Fibroblast of upper back skin (primary cell): ENCODE measurements at places on chromosomes 3 and 15.

DNA sequence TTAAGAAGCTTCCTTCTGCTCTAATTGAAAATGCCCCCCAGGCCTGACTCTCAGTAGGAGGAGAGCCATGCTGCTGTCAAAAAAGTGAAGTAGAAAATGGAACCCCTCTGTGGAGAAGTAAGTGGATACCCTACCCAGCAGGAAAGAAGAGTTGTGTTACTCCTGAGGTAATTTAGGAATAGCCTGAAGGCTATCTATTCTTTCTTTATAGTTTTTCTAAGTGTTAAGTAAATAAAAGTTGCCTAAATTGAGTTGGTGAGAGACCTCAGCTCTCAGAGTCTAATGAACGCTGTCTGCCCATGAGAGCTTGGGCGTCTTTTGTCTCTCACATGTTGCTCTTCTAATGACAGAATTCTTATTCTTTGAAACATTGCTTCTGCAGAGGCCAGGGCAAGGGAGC, 116.2 kb downstream of the NSUN3 start:
- no peak for DNase-seq

DNA sequence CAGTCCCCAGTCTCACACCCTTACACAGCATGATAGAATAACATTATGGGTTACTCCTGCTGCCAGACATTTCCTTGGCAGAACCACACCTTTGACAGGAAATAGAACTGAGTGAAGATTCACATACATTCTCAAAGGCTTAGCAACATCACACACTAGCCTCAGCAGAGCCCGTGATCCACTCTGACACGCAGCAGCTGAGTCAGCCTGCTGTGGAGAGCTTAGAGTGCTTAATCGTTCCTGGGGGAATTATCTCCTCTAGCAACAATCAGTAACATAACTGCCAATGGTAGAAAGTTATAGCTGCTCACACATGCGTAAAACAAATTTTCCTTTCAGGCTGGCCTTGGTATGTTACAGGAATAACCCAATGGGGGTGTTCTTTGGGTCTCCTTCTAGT, 382.1 kb downstream of the GAP43 start:
- peak; percentile 99 for DNase-seq

DNA sequence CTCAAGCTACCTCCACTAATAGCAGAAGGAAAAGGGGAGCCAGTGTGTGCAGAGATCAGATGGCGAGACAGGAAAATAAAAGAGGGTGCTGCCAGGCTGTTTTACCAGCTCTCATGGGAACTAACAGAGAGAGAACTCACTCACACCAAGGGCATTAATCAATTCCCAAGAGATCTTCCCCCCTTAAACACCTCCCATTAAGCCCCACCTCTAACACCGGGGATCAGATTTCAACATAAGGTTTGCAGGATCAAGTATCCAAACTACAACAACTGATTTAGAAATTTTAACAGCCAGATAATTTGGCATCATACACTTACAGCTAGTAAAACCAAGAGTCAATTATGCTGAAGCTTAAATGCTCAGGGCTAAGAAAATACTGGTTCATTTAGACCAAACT, 18.9 kb downstream of the CD200 start:
- no peak for DNase-seq

GRCh38 chr3:100048248-100048647, 66.1 kb downstream of the FILIP1L start:
- DNase-seq = no peak

- DNase-seq = peak; percentile 94
These were observed 98.1 kb upstream of the STRIT1 start for GRCh38 chr3:155391551-155391958.

GRCh38 chr15:25884370-25884769, 21.2 kb upstream of the ATP10A start:
- DNase-seq = no peak
